ENCODE measurements at places on chromosomes 7 and 10.

GRCh38 chr7:139728203-139728602 lies 49.6 kb downstream of the HIPK2 start:
- no peak for DNase-seq

DNA sequence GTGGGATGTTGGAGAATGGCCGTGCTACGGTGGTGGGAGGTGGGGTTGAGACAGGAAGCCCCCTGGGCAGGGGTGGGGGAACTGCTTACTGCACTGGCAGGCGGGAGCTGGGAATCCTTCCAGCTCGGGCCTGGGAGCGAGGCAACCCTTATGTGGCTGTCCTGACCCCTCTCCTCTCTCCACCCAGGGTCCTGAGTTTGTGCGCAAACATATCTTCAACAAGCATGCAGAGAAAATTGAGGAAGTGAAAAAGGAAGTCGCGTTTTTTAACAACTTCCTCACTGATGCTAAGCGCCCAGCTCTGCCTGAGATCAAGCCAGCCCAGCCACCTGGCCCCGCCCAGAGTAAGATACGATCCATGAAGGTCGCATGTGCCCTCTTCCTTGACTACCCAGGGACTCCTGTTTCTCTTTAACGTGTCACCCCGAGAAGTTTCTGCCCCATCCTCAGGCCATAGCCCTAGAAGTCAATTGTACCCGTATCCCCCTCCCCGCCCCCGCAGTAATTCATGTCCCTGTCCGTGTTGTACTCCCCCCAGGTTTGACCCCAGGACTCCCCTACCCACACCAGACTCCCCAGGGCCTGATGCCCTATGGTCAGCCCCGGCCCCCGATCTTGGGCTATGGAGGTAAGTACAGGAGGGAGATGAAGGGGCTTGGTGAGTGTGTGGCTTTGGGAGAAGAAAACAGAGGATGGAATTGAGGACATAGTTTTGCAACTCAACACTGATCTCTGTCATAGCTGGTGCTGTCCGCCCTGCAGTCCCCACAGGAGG lies 1.8 kb downstream of the UFSP1 start:
- no peak for DNase-seq

DNA sequence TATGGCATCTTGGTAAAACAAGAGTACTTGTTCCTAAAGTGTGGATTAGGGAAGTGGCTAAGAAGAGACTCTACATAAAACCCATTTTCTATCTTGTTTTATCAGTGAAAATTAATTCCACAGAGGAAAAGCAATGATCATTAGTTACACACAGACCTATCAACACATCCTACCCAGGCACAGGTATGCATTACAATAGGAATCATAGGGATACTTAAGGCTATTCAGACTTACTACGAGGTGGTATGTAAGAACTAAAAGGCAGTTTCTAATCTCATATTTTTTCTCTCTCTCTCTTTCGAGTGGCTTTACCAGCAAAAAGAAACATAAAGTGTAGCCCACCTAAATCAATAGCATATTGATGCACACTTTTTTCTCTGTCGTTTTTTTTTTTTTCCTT lies 166.3 kb upstream of the FEZF1 start:
- no peak for DNase-seq

DNA sequence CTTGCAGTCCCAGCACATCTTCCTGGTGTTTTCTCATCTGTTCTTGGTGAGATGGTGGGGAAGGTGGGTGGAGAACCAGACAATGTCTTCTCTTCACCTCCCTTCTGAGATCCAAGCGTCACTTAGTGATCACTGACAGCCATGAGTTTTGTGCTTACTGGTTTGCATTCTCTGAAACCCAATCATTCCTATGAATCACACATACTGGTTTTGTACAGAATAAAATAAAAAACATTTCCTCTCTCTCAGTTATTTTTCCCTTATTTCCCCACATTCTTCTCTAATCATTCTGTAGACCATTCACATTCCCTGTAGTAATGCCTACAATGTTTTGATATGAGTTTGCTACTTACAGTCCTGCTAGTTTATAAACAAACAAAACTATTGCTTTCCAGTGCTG lies 143.8 kb upstream of the SLC13A1 start:
- no peak for DNase-seq

GRCh38 chr10:95245425-95246055 lies 45.3 kb downstream of the PDLIM1 start:
- DNase-seq: no peak

GRCh38 chr10:16155834-16156233 lies 281.0 kb upstream of the PTER start:
- no peak for DNase-seq

- no peak for DNase-seq
These were observed 1.6 kb downstream of the SUV39H2 start for GRCh38 chr10:14880229-14880628.

DNA sequence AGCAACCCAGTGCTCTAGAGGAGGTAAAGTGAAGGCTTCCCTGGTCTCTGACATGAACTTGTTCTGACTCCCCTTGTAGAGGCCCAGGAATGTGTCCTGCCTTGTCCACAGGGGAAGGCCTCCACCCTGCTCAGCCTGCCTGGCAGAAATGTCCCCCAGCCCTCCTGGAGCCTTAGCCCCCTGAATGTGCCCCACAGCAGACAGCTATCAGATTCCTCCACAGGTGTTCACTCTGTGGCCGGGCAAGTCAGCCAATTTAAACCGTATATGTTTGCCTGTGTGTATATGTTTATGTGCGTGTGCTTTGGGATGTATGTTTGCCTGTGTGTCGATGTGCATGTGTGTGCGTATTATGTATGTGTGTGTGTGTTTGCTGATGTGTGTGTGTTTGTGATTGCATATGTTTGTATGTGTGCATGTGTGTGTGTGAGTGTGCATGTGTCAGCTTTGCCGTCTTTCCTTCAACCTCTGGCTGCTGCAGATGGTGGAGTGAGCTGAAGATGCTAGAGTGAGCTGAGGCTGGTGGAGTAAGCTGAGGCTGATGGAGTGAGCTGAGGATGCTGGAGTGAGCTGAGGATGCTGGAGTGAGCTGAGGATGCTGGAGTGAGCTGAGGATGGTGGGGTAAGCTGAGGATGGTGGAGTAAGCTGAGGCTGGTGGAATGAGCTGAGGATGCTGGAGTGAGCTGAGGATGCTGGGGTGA lies 68.9 kb upstream of the ANTXRL start:
- no peak for DNase-seq

- DNase-seq: no peak
These were observed 140.4 kb upstream of the BMPER start for GRCh38 chr7:33764752-33765451.

DNA sequence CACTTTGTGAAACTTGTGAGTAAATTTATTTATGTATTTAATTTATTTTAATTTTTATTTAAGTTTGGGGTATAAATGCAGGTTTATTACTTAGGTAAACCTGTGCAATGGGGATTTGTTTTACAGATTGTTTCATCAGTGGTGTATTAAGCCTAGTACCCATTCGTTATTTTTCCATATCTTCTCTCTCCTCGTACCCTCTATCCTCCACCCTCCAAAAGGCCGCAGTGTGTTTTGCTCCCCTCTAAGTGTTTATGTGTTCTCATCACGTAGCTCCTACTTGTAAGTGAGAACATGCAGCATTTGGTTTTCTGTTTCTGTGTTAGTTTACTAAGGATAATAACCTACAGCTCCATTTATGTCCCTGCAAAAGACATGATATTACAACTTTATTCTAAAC lies 145.4 kb upstream of the SMIM30 start:
- DNase-seq: no peak

DNA sequence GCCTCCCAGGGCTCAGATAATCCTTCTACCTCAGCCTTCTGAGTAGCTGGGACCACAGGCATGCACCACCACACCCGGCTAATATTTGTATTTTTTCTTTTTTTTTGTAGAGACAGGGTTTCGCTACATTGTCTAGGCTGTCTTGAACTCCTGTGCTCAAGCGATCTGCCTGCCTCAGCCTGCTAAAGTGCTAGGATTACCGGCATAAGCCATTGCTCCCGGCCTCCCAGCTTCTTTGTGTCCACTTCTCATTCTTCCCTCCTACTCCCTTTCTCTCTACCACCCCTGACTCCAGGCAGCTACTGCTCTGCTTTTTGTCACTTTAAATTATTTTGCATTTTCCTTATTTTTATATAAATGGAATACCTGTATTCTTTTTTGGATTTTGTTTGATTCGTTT lies 83.4 kb downstream of the PALS2 start:
- no peak for DNase-seq

DNA sequence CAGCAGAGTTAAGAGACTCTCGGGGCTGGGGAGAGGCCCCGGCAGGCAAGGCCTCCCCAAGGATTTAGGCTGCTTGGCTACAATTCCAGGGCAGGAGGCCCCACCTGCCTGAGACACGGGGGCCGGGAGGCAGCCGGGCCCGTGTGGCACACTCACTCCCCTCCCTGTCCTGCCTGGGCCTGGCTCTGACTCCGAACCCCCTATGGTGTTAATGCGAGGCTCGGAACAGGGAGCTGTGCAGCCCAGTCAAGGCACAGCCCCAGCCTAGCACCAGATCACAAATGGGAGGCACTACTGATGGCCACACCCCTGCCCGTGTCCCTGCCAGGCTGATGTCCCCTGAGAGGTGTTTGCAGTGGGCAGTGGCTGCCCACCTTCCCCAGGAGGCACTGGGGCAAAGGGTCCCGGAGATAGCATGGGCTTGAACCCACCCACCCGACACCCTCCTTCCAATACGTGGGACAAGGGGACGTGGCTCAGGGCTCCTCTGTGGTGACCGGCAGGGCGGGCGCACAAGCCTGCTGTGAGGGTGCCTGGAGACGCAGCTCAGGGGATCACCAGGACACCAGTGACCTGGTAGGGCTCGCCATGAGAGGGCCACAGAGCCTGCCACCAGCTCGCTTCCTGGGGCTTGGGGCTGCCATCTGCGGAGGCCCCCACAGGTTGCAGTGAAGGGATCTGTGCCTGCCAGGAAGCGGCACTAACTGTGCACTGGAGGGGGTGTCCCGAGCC lies 37.0 kb downstream of the DPYSL4 start:
- DNase-seq: no peak

- DNase-seq: no peak
These were observed 60.6 kb upstream of the SHH start for GRCh38 chr7:155872678-155873369.

- DNase-seq: no peak
These were observed 12.4 kb upstream of the SRRM3 start for GRCh38 chr7:76189276-76189675.

GRCh38 chr7:122883049-122883680 lies 3.1 kb downstream of the CADPS2 start:
- no peak for DNase-seq

DNA sequence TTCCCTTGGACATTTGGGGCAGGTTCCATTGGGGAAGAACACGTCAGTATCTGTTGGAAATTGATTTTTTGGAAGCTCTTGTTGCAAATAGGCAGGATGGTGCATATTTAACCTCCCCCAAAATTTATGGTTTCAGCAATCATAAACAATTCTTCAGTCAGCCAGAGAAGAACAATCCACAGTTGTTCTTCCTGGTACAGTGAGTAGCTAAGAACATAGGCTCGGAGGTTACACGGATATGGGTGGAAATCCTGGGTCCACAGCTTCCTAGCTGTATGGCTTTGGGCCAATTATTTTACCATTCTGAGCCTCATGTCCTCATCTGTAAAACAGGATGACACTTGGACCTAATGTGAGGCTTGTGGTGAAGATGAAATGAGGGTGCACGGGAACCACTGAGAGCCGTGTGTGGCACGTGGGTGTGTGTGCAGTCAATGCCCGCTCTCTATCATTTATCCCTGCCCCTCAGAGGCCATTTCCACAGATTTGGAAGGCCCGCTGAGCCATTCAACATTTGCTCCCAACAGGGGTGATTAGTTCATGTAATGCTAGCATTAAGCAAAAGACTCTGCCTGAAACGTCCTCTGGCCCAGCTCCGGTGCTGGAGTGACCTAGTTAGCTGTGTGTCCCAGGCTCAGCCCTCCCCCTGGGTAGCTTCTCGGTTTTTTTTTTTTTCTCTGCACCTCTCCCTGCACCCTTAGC lies 9.7 kb downstream of the CAMK1D start:
- no peak for DNase-seq

- no peak for DNase-seq
These were observed 3.1 kb upstream of the ABCA13 start for GRCh38 chr7:48168159-48168558.

- DNase-seq: no peak
These were observed 68.5 kb downstream of the NHLRC2 start for GRCh38 chr10:113922787-113923570.

DNA sequence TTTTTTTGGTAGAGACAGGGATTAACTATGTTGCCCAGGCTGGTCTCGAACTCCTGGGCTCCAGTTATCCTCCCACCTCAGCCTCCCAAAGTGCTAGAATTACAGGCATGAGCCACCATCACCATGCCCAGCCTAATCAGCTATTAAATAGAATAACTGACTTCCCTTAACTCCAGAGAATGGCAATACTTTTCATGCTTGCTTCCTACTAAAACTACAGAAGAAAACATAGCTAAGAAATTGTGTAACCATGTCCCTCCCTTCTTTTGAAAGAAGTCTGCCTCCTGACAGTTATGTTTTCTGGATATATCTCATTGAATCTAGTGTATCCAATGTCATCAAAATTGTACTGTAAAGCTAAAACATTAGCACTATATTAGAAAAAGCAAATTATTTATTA lies 95.6 kb downstream of the KMT2C start:
- DNase-seq: no peak

DNA sequence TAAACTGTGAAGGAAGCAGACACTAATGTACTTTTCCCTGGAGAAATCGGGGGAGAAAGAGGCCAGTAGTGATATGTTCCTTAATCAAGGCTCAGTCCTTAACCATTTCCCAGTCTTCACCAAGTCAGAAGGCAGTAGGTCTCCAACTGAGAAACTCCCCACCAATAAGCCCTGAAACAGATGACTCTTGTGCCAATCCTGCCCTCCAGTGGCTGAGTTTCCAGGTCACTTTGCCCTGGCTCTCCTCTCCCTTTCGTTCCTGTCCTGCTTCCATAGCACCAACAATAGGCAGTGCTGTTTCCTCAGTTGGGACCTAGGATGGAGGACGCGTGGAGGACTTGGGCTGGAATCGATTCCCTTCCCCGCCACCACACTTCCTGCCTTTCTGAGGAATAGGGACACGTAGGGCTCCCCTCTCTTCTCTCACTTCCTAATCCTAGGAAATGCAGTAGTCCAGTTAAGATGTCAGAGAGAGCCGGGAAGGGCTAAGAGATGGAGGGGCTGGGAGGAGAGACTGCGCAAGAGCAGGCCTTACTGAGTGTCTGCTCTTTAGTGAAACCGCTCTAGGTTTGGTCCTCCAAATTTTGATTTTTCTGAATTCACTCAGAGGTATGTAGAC lies 23.4 kb downstream of the ATOH7 start:
- no peak for DNase-seq

GRCh38 chr7:140876519-140877248 lies 48.0 kb downstream of the BRAF start:
- no peak for DNase-seq

DNA sequence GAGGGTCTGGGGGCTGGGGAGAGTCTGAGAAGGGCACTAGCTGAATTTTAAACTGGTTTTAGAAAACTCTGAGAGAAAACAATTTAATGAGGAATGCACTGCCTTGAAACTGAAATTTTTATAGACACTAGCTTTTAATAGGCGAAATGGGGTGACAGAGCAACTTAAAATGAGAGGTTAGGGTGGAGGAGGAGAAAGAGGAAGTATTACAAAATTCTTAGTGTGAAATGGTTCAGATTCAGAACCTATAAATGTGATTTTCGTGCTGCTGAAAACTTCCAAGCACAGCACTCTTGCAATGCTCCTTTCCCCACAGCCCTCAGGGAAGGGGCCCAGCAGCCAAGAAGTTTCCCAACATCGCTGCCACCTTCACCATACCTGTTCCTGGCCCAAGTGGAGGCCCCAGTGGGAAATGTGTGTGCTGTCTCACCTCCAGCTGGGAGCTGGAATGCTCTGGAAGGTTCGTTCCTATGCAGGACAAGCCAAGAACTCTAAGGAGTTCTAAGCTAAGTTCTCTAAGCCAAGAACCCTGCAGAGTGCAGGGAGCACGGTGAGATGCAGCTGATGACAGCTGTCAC lies 60.0 kb downstream of the ATXN7L1 start:
- no peak for DNase-seq
